ENCODE measurements at places on chromosomes 5 and 9. TPM values are rescaled to one million over a fixed set of nuclear protein-coding genes. Genes with fewer than 3 reads are reported as not detected.

Gene ADAMTS16
- total RNA-seq, result not detected

DNA sequence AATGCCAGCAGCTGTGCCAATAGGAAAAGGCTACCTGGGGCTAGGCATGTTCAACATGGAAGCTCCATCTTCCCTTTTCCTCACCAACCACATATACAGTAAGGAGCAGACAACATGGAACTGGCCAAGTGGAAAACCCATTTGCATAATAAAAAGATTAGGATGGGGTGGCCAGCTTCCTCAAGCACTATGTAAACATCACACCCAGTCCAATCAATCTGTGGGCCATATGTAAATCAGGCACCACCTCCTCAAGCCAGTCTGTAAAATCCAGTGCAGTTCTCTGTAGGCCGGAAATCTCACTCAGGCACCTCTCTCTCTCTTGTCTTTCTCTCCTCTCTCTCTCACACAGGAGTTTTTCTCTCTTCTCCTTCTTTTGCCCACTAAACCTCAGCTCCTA, 360.2 kb upstream of the GRIA1 start:
- no peak for DNase-seq

Gene EIF4E1B
- total RNA-seq, result not detected

Gene SLC34A3
- not detected for total RNA-seq

Gene HACD4
- 4.8 TPM for total RNA-seq

DNA sequence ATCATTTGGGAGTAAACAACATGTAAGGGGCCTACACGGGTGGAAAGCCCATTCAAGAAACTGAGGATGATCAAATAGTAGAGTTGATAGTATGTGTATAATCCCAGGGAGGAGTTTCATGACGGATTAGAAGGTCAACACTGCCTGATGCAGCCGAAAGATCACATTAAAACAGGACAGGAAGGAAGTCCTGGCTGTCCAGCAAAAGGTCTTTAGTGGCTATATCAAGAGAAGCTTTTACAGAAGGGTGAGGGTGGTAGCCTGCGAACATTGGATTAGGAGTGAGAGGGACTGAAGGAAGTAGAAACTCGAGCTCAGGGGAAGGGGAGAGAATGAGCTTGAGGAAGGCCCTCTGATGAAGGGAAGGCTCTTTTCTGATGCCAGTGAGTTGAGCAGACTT, 36.0 kb downstream of the DOCK8 start:
- no peak for DNase-seq

Gene NR5A1
- not detected for total RNA-seq

Gene SLC36A3
- total RNA-seq, result not detected

Measured in fibroblast of the aortic adventitia (primary cell).